Activated CD4-positive, alpha-beta memory T cell treated with anti-CD3 and anti-CD28 coated beads for 36 hours (primary cell): ENCODE measurements at places on chromosomes 16 and 17.

DNA sequence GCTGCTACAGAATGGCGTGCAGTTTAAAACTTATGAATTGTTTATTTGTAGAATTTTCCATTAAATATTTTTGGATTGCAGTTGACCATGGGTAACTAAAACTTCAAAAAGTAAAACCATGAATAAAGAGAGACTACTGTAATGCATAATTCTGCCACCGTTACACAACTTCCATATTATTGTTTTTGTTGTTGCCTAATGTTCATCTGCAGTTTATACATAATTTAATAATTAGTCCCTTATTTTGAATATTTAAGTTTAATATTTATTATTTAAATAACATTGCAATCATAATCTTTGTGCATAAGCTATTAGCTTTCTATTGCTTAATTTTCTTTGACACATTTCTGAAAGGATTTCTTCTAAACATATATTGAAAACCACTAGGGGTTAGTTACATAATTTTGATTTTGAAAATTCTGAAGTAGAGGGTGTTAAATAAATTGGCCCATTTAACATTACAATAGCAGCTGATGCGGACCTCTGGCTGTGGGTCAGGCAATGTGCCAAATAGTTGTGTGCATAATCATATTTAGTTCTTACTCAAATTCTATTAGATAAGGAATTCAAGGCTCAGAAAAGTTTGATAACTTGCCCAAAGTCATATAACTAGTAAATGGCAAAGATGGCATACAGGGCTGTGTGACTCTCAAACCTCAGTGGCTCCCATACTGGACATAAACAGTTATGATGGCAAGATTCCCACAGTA, 31.1 kb downstream of the PPM1E start:
- DNase-seq, result no peak

- no peak for DNase-seq
Measured at GRCh38 chr16:52547004-52547833, at the start of gene TOX3. TOX3 (minus strand) TSS chr16:52547143; CDS start chr16:52546723, 420 bp downstream.

- no peak for DNase-seq
Measured at GRCh38 chr16:75461575-75461974, 2.9 kb downstream of the TMEM170A start.

- peak; percentile 32 for DNase-seq
Measured at GRCh38 chr16:75495076-75495674, at the start of gene CHST6. CHST6 (minus strand) TSS chr16:75495441; CDS start chr16:75479828, 15,613 bp downstream.

- DNase-seq, result no peak
Measured at GRCh38 chr17:79960788-79961522, 74.7 kb downstream of the TBC1D16 start.

DNA sequence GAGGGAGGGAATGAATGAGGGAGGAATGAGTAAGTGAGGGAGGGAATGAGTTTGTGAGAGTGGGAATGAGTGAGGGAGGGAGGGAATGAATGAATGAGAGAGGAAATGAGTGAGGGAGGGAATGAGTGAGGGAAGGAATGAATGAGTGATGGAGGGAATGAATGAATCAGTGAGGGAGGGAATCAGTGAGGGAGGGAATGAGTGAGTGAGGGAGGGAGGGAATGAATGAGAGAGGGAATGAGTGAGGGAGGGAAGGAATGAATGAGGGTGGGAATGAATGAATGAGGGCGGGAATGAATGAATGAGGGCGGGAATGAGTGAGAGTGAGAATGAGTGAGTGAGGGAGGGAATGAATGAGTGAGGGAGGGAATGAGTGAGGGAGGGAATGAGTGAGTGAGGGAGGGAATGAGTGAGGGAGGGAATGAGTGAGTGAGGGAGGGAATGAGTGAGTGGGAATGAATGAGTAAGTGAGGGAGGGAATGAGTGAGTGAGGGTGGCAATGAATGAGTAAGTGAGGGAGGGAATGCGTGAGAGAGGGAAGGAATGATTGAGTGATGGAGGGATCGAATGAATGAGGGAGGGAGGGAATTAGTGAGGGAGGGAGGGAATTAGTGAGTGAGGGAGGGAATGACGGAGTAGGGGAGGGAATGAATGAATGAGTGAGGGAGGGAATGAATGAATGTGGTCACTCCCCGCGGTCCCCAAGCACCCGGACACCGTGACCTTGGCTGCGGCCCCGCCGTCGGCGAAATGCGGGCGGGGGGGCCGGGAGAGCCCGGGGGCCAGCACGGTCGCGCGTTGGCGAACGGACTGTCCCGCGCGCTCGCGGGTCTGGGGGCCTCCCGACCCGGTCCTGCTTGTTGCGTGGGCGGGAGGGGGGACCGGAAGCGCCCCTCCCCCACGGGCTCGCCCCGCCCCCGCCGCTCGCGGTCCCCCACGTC, 1.1 kb upstream of the UBE2I start:
- DNase-seq, result no peak

DNA sequence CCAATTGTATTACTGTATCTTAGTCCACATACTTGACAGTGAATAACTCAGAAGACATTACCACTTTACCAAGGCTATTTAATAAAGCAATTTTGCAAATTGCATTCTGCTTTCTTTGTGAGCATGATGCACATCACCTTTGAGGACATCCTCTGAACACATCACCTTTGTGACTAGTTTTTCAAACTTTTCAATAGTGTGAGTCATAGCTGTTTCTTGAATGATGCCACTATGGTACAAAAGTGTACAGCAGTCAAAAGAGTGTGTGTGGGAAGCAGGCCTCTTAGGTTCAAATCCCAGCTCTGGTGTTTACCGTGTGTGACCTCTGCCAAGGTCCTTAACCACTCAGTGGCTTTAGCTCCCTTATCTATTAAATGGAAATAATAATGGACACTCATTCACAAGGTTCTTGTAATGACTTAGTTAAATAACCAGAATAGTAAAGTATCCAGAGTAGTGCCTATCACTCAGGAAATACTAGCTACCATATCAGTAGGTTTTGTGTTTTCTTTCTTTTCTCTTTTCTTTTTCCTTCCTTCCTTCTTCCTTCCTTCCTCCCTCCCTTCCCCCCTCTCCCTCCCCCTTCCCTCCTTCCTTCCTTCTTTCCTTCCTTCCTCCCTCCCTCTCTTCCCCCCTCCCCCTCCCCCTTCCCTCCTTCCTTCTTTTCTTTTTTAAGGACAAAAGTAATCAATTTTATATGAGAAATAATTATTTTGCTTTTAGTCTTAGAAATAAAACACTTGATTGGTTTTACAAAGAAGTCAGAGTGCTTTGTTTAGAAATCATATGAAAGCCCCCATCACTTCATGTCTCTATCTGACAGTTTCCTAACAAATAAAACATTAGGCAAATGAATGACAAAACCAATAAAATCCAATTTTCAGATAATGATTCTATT, 178.9 kb downstream of the MYO1D start:
- peak; percentile 14 for DNase-seq

DNA sequence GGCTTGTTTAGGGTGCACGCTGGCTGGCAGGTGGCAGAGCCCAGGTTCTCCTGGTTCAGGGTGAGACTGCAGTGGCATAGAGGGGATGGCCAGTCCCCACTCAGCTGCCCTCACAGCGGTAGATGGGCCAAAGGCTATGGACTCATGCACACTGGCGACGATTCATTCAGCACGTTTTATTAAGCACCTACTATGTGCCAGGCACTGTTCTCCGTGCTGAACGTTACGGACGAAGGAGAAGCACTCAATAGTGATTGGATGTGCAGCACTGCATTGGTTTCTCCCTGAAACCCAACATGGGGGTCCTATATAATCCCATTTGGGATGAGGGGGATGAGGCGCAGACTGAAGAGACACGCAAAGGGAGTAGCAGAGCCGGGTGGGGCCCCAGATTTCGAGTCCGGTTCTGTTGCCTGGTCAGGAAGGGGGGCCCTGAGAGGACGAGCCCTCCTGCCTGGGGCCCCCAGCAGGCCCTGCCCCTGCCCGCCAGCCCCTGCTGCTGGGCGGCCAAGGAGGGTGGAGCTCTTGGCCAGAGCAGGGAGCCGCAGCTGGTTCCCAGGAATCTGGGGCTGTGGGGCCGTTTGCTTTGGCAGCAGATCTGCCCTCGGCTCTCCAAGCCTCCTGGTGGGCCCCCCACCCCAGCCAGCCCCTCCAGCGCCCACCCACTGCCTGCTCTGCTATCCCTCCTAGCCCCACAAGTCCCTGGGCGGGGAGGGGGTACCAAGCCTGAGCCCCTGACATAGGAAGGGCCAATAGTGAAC, 8.8 kb downstream of the GLIS2 start:
- DNase-seq, result no peak

DNA sequence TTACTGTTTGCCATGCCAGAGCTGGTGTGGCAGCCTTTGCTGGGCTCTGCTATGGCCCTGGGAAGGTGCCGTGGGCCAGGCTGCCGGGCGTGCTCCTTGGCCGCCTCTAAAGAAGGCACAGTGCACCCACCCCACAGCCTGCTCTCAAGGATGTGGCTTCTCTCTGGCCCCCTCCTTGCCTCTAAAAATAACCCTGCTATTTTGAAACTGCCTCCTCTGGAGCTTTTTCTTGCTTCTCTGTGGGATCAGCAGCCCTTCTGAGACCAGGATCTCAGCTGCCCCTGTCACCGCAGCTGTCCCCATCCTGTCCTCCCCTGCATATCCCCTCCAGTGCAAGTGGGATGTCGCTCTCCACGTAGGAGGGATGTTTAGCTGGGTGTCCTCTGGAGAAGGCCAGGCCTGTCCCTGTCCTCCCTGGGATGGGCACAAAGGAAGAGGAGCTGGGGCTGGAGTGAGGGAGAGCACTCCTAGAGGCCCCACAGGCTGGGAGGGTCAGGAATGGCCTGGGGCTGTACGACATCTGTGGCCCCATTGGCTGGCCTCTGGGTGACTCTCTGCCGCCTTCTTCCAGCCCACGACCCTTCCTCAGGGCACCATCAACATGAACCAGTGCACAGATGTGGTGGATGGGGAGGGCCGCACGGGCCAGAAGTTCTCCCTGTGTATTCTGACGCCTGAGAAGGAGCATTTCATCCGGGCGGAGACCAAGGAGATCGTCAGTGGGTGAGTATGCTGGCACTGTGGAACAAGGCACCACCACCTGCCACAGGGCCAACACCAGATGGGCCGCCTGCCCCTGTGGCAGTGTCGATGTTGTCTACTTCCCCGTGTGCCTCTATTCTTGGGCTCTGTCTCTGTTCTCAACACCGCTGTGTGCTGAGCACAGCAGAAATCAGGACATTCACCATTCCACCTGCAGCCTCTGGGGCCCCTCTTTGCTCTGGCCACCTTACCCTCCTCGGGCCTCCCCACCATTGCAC, 79.7 kb downstream of the PLD6 start:
- no peak for DNase-seq

DNA sequence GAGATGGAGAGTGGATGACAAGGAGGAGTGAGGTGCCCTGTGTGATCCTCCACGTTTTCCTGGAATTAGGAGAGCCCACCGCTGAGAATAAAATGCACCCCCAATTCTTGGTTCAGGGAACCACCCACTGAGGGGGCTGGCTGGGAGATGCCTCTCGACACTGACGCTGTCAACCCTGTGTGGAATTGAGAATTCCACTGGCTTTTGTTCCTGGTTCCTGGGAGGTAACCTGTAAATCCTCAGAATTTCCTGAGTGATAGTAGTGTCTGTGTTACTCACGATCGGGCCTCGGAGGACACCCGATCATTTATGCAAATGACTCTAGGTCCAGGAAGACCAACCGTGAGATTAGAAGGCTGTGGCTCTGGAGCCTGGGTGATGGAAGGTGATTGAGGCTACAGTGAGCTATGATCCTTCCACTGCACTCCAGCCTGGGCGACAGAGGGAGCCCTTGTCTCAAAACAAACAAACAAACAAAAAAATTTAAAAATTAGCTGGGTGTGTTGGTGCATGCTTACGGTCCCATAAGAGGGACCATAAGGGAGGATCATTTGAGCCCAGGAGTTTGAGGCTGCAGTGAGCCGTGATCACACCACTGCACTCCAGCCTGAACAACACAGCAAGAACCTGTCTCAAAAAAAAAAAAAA, 11.7 kb upstream of the PRPSAP1 start:
- no peak for DNase-seq

DNA sequence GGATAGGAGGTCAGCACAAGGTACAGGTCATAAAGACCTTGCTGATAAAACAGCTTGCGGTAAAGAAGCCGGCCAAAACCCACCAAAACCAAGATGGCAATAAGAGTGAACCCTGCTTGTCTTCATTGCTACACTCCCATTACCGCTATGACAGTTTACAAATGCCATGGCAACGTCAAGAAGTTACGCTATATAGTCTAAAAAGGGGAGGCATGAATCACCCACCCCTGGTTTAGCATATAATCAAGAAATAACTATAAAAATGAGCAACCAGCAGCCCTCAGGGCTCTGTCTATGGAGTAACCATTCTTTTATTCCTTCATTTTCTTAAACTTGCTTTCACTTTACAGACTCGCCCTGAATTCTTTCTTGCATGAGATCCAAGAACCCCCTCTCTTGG, 1.0 kb upstream of the HSBP1 start:
- no peak for DNase-seq
